ENCODE measurements at places on chromosomes 2 and 18. TPM values are rescaled to one million over a fixed set of nuclear protein-coding genes. Genes with fewer than 3 reads are reported as not detected.

DNA sequence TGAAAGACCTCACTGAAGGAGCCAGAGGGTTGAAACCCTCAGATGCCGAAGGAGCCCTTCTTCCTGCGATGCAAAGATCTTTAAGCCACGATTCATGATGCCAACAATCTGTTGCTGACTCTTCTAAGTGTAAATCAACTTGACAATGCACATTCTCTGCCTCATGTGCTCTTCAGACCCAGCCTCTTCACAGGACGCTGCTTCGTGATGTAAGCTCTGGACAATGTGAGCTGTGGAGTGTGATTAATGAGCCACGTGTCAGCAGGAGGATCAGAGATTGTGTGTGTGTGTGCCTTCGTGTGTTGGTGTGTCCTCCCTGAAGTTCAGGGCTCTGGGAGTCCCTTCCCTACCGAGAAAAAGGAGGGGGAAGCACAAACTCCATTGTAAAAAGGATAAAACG, 26.5 kb upstream of the TWIST2 start:
- DNase-seq = no peak

The MC5R gene
- not detected for total RNA-seq

The C2orf76 gene
- 2.6 TPM for total RNA-seq

- DNase-seq = no peak
Observed at GRCh38 chr2:217703999-217704398, 298.8 kb downstream of the TNS1 start.

DNA sequence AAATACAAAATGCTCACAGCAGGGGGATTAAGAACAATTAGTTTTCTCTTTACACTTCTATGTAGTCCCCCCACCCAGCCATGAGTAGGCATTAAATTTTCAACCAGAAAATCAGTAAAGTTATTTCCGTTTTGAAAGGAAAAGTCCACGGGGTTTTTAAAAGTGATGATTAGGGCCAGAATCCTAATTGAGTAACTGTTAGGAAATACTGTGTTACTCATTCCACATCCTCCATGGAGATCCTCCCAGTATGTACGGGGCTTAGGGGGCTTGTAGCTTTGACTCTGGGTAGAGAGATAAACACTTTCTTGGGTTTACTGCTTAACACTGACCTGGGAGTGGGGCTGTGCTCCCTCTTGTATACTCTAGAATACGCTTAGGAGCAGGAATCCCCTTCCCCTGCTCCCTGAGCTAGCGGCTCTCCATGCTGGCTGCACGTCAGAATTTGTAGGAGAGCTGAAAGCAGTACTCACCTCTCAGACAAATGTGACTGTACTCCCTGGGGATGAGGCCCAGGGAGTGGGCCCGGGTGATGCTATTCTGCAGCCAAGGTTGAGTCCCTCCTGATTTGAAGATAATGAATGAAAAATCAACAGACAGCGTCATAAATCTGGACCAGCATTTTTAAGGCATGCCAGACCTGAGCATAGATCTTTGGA, 100.5 kb downstream of the SLC4A3 start:
- no peak for DNase-seq

DNA sequence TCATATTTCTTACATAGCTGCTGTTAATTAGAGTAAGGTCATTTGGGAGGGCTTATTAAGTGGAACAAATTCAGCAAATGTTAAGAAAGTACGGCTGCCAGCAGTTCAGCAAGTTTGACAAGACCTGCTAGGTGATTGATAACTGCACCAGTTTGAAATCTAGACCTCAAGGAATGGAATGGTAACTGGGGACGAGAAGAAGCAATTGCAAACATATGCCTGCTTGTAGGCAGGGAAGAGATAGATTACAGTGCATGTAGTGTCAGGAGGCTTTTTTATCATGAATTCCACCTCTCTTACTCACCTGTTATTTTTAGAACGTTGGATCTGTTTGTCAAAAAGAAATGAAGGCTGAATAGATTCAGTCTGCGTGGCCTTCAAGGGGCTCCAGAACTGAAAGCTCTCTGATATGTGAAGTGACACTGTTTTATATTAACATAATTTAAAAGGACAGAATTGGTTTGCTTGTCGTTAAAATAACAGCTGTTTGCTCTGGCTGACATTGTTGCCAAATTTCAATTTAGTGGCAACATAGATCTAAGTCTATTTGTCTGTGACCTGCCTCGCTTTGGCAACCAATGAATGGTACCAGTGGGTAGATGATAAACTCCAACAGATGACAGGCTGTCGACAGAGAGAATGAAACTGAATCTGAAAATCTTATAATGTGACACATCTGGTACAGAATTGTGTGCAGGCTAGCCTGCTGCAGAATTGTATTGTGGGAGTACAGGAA, 199.3 kb downstream of the ZNF407 start:
- peak; percentile 91 for DNase-seq

- no peak for DNase-seq
Observed at GRCh38 chr2:842151-842803, 108.4 kb upstream of the SNTG2 start.

GRCh38 chr2:142462306-142462705, 331.5 kb upstream of the LRP1B start:
- no peak for DNase-seq

The AQP12A gene
- total RNA-seq = not detected

DNA sequence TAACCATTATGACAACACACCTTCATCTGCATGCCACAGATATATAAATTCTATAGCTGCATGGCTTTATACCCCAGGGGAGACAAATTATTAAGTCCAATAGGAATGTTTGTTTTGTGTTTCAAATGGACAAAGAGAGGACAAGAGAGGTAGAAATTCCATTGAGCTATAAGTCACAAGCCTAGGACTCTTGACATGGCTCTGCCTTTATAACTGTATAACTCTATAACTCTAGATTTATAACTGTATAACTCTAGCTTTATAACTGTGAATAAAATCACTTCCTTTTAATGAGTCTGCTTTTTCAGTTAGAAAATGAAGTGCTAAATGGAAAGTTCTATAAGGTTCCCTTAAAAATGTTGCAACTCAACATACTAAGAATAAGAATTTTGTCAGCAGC, 106.4 kb downstream of the SCN9A start:
- no peak for DNase-seq

DNA sequence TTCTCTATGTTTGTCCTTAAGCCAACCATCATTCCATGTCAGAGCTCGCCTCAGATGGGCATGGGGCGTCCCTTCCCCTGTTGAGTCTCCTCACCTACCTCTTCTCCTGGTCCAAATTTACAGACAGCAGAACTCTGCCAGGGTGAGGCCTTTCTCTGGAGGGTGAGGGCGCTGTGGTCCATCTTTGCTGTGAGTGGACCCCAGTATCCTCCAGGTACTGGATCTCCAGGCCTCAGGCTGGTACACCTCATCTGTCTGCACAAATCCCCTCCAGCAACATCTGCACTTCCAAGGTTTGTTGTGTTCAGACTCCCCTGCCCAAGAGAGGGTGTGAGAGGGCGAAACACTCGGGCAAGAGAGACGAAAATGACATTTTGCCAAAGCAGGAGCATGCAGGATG, 63.9 kb upstream of the EDAR start:
- no peak for DNase-seq

DNA sequence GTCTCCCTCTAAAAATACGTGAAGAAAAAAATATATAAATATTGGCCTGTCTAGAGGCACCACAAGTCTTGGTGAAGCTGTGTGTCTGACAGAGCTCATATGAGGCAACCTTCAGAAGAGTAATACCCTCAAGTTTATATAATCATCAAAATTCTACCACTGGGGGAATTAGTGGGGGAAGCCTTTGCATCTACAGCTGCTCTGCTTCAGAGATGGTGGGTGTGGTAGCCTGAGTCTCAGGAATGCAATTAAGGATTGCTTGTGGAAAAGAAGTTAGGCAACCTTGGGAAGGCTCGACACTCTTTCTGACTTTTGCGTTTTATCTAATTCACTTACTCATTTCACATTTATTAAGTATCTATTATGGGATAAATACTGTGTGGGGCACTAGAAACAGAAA, 17.4 kb downstream of the TPGS2 start:
- DNase-seq = no peak

DNA sequence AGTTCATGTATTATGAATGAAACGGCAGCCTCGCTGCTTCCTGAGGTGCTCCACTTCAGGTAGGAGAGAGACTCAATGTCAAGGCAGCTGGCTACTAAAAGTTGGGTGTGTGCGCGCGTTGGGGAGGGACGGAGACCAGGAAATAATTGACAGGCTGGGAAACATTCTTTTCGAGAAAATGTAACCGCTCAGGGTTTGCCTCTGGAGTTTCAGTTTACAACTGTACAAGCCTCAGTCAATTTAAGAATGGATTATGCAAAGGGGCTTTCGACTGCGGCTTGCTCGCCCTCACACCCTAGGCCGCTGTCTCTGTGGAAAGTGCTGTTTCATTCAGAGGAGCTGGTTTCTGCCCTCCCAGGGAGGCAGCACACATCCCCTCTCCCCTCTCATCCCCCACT, 4.4 kb upstream of the SPRED2 start:
- no peak for DNase-seq

The ACKR3 gene
- total RNA-seq = 12.2 TPM

GRCh38 chr2:64325852-64326577, 127.9 kb upstream of the LGALSL start:
- no peak for DNase-seq

GRCh38 chr2:229071292-229071976, 199.7 kb downstream of the PID1 start:
- DNase-seq = peak; percentile 77

The PLGLB2 gene
- total RNA-seq = 2.6 TPM

DNA sequence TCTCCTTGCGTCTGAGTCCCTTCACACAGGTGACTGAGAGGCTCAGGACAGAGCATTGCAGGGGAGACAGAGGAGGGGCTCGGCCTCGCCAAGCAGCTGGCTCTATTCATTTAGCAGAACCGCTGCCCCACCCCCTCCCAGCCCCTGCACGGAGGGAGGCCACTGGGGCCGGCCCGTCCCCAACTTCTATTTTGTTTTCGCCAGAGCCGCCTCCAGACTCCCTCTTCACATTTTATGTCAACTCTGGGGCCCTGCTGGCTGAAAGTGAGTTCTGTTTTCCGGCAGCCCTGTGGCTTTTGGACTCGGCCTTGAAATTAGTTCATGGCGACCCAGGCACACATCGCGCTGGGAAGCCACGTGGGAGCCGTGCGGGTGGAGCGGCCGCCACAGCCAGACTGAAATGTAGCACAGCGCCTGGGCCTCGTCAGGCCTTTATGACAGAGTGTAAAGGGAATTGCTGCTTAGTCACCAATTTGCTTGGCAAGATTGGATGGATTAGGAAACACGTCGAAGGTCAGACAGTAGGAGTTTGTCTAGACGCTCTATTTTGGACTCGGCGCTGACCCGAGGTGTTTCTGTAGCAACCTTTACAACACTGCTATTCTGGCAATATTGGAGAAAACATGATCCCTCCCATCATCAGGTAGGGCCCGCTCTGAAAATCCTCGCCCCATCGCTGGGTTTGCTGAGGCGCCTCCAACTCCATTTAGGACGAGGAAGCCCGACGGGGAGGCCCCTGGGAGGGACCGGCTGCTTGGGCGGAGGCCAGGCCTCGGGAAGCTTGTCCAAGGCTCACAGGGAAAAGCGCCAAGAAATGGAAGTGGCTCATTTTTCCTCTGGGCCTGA, 90.7 kb upstream of the CTDP1 start:
- DNase-seq = peak; percentile 94

- no peak for DNase-seq
Observed at GRCh38 chr2:215982465-215982875, 30.9 kb downstream of the MREG start.

GRCh38 chr2:213934560-213934959, 476.3 kb upstream of the VWC2L start:
- DNase-seq = no peak

DNA sequence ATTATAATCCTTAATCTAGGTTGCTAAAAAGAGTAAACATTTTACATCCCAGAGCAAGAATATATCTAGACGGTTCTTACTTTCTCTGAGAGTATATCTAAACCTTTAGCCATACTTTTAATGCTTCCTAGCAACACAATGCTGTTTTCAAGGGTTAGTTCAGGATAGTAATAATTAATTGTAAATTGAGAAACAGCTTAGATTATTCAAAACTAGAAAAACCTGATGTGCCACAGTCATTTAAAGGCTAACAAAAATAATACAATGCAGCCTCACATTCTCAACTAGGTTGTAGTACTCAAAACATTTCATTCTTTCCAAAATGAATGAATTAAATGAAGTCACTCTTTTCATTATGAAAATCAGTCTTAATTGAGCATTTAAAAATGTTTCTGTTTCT, 103.2 kb upstream of the OTX1 start:
- no peak for DNase-seq

The YES1 gene
- 152 TPM for total RNA-seq

GRCh38 chr18:23822590-23823385, 133.5 kb downstream of the LAMA3 start:
- DNase-seq = no peak

GRCh38 chr2:239101807-239102206, 253.9 kb downstream of the TWIST2 start:
- DNase-seq = no peak

The UPP2 gene
- not detected for total RNA-seq

The EFR3B gene
- 6.1 TPM for total RNA-seq

The RAB17 gene
- 1.0 TPM for total RNA-seq

- no peak for DNase-seq
Observed at GRCh38 chr2:45909677-45910191, 258.3 kb downstream of the PRKCE start.

The NCKAP5 gene
- total RNA-seq = 18.4 TPM

DNA sequence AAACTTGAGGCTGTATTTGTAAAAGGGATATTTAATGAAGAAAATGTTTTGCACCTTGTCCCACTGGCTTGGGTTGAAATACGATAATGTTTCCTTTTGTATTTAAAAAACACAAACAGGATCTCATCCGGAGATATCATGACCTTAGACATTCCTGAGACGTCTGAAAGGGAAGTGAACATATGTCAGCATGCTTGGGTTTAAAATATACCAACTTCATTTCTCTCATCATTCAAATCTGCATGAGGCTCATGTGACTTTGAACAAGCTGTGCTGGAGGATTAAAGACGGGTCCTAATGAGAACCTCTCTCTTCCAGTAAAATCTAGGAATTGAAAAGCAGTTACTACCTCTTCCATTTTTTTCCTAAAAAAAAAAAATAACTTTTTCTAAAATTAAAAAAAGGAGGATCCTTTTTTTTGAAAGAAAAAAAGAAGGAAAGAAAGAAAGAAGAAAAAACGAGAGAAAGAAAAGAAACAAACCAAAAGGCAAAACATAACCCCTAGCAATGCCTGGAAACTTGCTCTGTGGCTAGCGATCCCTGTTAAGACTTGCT, 106.8 kb upstream of the ZFP36L2 start:
- DNase-seq = no peak

The MOCOS gene
- total RNA-seq = 0.31 TPM

DNA sequence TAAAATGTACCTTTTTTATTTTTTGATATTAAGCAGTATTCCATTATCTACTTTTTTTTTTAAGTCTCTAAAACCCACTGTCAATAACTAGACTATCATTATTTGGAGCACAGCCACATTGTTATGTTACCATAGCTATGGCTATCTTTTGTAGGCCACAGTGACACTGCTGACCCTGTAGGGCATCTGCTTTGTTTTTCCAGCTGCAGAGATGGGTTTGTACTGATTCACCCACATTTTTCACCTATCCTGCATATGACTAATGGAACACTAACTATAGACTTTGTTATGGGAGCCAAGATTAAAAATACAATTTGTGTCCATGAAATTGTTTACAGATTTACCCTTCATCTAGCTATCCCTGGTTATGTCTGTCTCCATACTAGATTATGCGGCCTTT, 21.6 kb upstream of the OTX1 start:
- no peak for DNase-seq

The SPP2 gene
- total RNA-seq = not detected

The DLX1 gene
- 2.4 TPM for total RNA-seq

The TRIM43 gene
- total RNA-seq = not detected

The KLHL14 gene
- total RNA-seq = 1.3 TPM

- no peak for DNase-seq
Observed at GRCh38 chr2:40101131-40101575, 322.1 kb upstream of the THUMPD2 start.

The TRMT61B gene
- total RNA-seq = 11.6 TPM
